ENCODE measurements at places on chromosomes 7 and 10. TPM values are rescaled to one million over a fixed set of nuclear protein-coding genes. Genes with fewer than 3 reads are reported as not detected.

GRCh38 chr10:110192552-110192951 lies 14.9 kb upstream of the MXI1 start:
- no peaks in the 10 kb centered on the region for H3K36me3 ChIP-seq
- no peaks in the 10 kb centered on the region for H3K27me3 ChIP-seq
- no peak for DNase-seq
- H3K27ac ChIP-seq = no peak overlapping the region
- H3K4me1 ChIP-seq = no peaks in the 10 kb centered on the region
- no peak overlapping the region for H3K4me3 ChIP-seq

- no peak overlapping the region for H3K27ac ChIP-seq
- H3K36me3 ChIP-seq = peaks cover 2% of the 10 kb centered on the region
- H3K4me3 ChIP-seq = no peak overlapping the region
- no peak for DNase-seq
- no peaks in the 10 kb centered on the region for H3K27me3 ChIP-seq
Measured at GRCh38 chr7:6116211-6116610, 85.0 kb downstream of the ANKRD61 start.

DNA sequence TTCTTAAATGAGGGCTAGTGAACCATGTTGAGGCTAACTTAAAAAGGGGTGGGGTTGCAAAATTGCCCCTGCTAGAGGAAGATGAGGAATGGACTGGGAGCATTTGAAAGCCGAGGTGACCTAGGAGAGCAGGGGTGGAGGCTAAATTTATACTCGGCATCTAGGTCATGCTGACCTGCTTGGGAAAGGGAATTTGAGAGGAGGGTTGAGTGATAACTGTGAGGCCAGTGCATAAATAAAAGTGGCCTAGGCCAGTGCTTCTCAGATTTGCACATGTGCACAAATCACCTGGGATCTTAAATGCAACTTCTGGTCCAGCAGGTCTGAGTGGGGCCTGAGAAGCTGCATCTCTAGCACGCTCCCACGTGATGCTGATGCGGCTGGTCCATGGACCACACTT lies 70.4 kb downstream of the CDK1 start:
- no peaks in the 10 kb centered on the region for H3K4me1 ChIP-seq
- no peak overlapping the region for H3K27ac ChIP-seq
- DNase-seq = no peak
- H3K4me3 ChIP-seq = no peak overlapping the region

- H3K27me3 ChIP-seq = no peaks in the 10 kb centered on the region
- no peaks in the 10 kb centered on the region for H3K36me3 ChIP-seq
- no peak overlapping the region for H3K4me3 ChIP-seq
Measured at GRCh38 chr7:126499481-126499880, 753.3 kb downstream of the GRM8 start.

GRCh38 chr7:28687537-28687936 lies 270.6 kb downstream of the TRIL start:
- peak overlapping the region; percentile 95 for H3K27ac ChIP-seq
- H3K27me3 ChIP-seq = no peaks in the 10 kb centered on the region
- H3K4me3 ChIP-seq = peak overlapping the region; percentile 54
- no peaks in the 10 kb centered on the region for H3K36me3 ChIP-seq

GRCh38 chr7:76514926-76515771 lies 4.8 kb downstream of the UPK3B start:
- H3K27ac ChIP-seq = no peak overlapping the region
- H3K4me3 ChIP-seq = no peak overlapping the region
- DNase-seq = no peak
- peaks cover 5% of the 10 kb centered on the region for H3K4me1 ChIP-seq
- H3K27me3 ChIP-seq = no peaks in the 10 kb centered on the region

GRCh38 chr10:105540381-105540780 lies 899.3 kb downstream of the SORCS3 start:
- no peaks in the 10 kb centered on the region for H3K27me3 ChIP-seq
- no peaks in the 10 kb centered on the region for H3K36me3 ChIP-seq
- no peaks in the 10 kb centered on the region for H3K4me1 ChIP-seq
- no peak overlapping the region for H3K27ac ChIP-seq
- H3K4me3 ChIP-seq = no peak overlapping the region

Gene ZNF138
- 14.7 TPM for total RNA-seq

Gene PNLIPRP3
- total RNA-seq = not detected

Gene DHTKD1
- 20.1 TPM for total RNA-seq

Gene ENO4
- 0.21 TPM for total RNA-seq
